Thoracic aorta (tissue), 2 donors: ENCODE measurements at places on chromosomes 3 and 15.
A peak's percentile ranks its signal among the peaks of the same experiment; 100 is the strongest.

DNA sequence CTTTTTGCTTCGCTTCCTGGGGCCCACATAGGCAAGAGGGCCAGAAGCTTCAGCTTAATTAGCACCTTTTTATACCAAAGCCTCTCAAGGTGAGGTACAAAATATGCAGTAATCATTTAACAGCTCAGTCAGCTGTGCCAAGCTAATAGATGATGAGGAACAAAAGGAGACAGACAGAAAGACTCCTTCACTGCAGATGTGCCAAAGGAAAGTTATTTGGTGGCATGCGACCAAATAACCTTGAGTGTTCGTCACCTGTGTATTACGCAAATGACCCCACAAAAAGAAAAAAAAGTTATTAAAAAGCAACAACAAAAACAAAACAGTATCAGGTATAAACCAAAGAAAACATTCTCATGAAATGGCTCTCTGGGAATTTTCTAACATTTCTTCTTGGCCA is 325.8 kb upstream of the IGF1R start:
- DNase-seq, result no peak

GRCh38 chr15:69557020-69557706 is 104.5 kb downstream of the RPLP1 start:
- DNase-seq, result no peak

DNA sequence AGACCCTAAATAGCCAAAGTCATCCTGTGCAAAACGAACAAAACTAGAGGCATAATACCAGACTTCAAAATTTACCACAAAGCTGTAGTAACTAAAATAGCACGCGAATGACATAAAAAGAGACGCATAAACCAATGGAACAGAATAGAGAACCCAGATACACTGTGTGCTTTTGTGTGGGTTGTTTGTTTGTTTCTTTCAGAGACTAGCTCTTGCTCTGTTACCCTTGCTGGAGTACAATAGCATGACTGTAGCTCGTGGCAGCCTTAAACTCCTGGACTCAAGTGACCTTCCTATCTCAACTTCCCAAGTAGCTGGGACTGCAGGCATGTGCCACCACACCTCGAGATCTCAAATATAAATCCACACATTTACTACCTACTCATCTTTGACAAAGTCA is 1314.6 kb upstream of the GBE1 start:
- DNase-seq, result no peak

GRCh38 chr3:123705488-123706285 is 120.8 kb upstream of the HACD2 start:
- no peak for DNase-seq

DNA sequence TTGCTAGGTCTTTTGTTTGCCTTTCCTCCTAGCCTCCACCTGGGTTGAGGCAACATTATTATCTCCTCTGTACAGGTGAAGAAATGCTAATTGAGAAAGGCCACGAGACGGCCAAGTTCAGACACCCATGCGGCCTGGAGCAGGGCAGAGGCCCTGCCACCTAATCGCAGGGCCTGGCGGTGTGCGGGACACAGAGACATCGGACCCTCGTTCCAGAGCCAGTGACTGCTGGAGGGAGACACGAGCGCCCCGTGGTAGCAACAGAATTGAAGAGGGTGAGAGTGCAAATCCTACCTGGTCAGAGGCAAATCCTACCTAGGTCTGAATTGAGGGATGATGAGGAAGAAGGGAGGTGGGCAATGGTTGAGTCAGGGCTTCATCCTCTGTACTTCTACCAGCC is 113.8 kb upstream of the MEF2A start:
- no peak for DNase-seq

DNA sequence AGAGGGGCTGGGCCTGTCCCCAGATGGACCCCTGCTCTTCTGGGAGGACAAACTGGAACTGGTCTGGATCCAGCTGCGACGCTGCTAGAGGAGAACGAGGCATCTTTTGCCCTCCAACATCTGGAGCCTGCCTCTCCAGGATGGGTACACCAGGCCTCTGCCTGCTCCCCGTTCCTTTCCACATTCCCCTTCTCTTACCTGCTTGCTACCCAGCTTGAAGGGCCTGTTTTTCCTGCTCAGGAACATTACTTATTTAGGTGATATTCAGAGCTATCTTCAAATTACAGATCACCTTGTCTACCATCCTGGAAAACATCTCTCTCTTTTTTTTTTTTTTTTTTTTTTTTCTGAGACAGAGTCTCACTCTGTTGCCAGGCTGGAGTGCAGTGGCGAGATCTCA is 64.0 kb downstream of the CHRD start:
- no peak for DNase-seq

DNA sequence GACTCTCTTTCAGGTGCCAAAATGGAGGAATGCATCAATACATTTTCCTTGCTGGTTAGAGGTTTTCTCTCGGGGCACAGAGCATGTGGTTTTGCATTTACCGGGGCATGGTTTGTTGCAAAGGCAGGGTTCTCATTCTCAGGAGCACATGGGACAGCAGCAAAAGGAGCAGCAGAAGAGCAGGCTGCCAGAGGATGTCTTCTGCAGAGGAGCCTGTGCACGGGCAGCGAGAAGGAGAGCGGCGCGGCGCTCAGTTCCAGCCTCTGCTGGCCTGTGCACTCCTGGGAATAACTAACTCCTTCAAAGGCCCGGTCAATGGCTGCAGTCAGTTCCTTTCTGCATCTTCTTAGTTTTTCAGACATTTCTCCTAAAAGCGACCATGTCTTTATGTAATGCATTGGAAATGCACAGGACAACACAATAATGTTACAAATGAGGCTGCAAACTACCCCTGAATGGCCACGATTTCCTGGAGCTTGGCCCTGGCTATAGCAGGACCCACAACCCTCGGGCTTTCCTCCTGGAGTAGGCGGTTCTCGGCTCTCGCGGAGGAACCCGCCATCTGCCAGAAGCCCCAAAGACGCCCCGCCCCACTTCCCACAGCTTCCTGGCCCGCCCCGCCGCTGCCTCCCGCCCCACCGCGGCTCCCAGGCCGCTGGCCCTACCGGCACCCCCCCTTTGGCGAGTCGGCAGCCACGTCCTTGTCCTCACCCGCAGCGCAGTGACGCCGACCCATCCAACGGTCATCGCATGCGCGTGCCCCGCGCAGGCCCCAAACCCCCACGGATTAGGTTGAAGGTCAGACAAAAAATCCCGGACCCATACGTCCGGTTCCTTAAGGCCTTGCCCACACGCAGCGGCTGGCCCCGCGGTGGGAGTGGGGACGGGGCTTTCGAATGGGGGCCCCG is at the start of gene C3orf62:
Gene C3orf62 (minus strand): TSS at position 758 of the 908 bp plus-strand sequence. CDS start 360 bp downstream, at position 398.
- peak; percentile 71 for DNase-seq

GRCh38 chr15:84715441-84716035 is 401 bp downstream of the SEC11A start:
- DNase-seq, result no peak

DNA sequence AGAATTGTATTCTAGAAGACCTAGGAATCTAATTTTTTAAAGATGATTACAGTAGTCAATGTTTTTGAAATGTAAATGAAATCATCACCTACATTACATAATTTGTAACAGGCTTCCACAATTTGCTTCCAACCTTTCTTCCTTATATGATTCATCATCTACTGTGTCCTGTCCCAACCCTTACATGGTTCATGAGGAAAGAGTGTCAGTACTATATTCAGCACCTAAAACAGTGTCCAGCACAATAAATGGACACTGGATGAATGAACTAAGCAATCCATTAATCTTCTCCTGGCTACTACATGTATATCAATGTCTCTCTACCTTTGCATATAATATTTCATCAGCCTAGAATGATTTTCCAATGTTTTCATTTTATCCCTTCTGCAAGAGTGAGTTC is 12.2 kb downstream of the FGF12 start:
- DNase-seq, result no peak

DNA sequence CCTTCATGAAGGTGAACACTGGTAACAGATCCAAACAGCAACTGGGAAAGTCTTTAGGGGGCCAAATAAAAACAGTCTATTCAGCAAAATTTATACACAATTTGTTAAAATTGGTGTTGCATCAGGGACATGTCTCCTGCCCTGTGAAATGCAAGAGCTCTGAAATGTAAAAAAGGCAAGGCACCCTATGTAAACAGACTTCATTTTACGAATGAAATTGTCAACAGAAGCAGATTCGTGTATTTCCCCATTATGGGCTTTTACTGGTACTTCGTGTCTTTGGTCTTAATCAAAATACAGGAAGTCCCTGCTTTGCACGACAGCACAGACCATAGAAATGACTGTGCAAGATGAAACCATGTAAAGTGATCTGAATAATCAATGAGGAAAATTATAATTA is 127.3 kb upstream of the THBS1 start:
- no peak for DNase-seq

DNA sequence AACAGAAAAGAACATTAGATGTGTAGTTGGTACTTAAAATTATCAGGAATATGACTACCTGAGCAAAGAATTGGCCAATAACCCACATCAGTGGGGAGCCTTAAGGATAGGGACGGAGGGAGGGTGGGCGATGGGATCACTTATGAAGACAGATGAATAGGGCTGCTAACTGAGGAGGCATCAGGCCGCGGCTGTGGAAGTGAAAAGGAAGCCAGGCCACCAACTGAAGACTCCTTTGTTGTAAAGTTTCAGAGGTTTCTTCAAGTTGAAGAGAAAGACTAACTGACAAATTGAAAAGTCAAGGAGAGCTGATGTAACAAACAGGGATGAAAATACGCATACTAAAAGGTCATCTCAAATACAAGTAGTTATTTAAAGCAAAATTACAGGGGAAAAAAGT is 135.6 kb upstream of the BHLHE40 start:
- DNase-seq, result no peak

GRCh38 chr3:39096775-39097174 is 10.7 kb downstream of the GORASP1 start:
- no peak for DNase-seq

- DNase-seq, result no peak
These were observed 31.7 kb upstream of the MFSD1 start for GRCh38 chr3:158769952-158770740.

- DNase-seq, result no peak
These were observed 45.7 kb downstream of the EHHADH start for GRCh38 chr3:185207931-185208746.
